PC-9 (cell line): ENCODE measurements at places on chromosomes 7 and 10.
A peak's percentile ranks its signal among the peaks of the same experiment; 100 is the strongest.

DNA sequence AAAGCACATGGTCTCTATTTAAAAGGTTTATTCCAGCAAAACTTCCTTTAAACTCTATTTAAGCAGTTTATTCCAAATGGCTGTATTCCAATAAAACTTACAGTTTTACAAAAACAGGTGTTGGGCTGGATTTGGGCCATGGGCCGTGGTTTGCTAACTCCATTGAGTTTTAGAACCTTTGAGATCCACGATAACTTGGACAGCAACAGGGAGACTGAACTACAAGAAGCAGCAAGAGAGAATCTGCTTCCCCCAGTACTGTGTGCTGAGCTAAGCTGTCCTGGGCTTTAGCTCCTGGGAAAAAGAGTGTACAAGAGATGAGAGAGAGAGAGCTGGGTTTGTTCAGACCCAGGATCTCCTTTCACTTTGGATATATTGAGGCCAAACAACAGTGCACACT is 204.0 kb upstream of the CELF2 start:
- no peak for DNase-seq

- peak; percentile 76 for DNase-seq
These were observed at the start of gene AP3M1 for GRCh38 chr10:74150204-74150989. Gene AP3M1, minus strand, starts transcription at chr10:74150828. Its CDS starts 12,449 bp downstream, at chr10:74138379.

DNA sequence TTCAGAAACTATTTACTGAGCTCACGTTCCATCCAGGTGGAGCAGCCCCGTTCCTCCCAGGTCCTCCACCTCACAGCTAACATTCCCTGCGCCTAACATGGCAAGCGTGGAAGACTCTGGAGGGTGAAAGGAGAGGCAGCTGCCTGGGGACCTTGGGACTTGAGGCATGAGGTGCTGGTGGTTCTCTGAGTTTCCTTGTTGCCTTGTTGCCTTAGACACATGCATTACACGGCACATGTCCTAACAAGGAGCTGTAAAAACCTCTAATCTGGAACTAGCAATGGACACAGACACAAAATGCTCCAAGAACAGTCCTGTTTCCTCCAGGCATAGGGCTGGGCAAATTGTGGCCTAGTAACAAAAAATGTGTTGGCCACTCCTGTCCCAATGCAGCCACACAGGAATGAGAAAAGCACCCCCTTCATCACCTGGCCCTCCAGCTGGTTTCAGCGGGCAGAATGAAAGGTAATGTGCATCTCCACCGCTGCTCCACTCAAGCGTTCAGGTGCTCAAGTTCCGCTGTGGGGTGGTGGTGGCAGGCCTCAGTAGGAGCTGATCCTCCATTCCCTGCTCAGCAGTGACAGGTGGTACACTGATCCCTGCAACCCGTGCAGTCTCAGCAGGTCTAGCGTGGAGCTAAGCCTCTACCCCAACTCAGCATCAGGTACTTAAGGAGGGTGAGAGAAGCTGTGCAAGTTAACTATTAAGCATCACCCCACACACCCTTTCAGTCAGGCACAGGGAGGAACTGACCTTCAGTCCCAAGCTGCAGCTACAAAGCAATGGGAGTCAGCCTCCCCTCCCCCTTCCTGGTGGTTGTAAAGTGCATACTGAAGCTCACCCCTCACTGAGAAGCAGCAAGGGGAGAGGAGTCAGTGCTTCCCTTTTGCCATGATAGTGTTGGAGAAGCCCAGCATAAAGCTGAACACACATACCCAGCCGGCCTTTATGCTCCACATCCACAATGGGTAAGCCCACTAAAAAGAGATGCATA is 382.8 kb downstream of the SDK1 start:
- no peak for DNase-seq

DNA sequence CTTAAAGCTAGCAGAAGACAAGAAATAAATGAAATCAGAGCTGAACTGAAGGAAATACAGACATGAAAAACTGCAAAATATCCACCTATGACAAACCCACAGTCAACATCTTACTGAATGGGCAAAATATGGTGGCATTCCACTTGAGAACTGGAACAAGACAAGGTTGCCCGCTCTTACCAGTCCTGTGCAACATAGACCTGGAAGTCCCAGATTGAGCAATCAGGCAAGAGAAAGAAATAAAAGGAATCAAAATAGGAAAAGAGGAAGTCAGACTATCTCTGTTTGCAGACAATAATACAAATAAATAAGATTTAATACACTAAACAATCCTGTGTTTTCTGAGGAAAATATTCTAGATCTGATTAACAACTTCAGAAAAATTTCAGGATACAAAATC is 570.5 kb upstream of the SEMA3D start:
- DNase-seq, result no peak

DNA sequence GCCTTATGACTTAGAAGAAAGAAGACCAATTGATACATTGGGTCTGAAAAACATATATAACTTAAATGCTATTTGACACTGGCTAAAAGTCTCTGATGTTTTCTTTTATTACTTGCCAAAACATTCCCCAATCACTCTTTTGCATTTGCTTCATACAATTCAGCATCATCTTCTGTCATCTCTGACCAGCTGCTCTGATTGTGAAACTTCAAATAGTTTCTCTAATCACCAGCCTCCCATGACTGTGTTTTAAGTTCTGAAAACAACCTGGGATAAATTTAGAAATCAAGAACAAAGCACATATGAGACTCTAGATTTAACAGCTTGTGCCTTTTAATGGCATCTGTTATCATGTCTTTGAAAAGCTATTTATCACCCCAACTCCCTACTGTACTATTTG is 208.4 kb upstream of the KCND2 start:
- DNase-seq, result no peak

GRCh38 chr7:83819911-83820310 is 171.0 kb upstream of the SEMA3E start:
- DNase-seq, result no peak

- peak; percentile 56 for DNase-seq
These were observed 69.4 kb downstream of the ARL4A start for GRCh38 chr7:12756821-12757220.

GRCh38 chr7:85290269-85290668 is 103.4 kb upstream of the SEMA3D start:
- DNase-seq, result no peak

DNA sequence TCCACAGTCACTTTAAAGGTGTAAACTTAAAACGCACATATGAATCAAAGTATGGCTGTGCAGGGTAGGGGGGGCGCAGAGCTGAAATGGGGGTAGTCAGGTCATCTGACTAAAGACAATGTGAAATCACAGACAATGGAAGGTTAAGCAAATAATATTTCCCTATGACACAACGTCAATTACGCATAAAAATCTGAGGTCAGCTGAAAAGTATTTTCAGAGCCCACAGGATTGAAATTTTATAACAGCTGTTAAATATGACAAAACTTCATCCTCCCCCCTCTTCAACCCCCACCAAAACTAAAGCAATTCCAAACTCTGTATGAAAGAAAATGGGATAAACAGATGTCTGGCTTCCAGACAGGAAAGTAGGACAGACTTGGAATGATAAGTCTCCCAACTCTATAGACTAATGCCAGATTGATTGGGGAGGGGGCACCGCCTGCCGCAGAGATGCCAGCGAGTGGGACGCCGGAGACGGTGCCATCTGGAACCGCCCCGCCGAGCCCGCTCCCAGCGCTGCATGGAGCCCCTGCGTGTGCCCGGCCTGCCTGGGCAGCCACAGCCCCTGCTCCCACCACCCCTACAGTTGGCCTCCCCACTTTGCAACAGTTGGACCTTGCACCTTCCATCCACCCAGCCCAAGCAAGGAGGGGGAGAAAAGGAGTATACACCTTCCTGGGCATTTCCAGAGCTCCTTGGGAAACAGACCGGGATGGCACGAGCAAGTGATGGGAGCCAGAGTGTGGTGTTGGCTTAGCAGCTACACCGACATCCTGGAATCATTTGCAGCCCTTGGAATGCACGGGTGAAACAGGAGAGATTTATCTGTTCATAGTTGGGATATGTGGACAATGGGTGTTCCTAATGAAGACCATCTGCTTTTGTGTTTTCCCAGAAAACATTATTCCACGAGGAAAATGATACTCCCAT is 10.7 kb downstream of the EBF3 start:
- no peak for DNase-seq

DNA sequence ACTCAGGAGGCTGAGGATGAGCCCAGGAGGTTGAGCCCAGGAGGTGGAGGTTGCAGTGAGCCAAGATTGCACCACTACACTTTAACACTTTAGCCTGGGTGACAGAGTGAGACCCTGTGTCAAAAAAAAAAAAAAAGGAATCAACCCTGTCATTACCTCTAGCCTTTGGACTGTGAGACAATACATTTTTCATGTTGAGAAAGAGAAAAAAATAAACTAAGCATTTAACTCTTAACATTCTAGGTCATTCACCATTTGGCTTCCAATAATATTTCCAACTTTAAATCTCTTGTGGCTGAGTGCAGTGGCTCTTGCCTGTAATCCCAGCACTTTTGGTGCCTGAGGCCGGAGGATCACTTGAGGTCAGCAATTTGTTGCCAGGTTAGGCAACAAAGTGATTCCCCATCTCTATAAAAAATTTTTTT is 41.9 kb upstream of the TPST1 start:
- no peak for DNase-seq

- DNase-seq, result no peak
These were observed 44.2 kb downstream of the TSPAN12 start for GRCh38 chr7:120813546-120814252.

- DNase-seq, result no peak
These were observed 628.6 kb downstream of the PHTF2 start for GRCh38 chr7:78427209-78427608.

DNA sequence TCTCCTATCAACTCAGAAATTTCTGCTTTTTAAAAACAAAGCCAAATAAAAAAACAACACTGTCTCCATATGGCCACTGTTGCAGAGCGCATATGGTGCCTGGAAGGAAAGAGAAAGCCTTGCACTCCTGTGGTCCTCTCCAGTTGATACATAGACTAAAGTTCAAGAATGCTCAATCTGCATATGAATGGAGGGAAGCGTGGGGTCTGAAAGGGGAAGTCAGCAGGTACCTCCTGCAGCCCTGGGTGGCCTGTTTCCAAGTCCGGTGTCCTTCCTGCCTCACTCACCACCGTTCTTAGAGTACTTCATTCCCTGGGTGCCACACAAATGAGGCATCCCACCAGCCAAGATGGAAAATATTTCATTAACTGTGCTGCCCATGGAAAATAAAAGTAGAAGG is 138.3 kb upstream of the PALS2 start:
- no peak for DNase-seq

DNA sequence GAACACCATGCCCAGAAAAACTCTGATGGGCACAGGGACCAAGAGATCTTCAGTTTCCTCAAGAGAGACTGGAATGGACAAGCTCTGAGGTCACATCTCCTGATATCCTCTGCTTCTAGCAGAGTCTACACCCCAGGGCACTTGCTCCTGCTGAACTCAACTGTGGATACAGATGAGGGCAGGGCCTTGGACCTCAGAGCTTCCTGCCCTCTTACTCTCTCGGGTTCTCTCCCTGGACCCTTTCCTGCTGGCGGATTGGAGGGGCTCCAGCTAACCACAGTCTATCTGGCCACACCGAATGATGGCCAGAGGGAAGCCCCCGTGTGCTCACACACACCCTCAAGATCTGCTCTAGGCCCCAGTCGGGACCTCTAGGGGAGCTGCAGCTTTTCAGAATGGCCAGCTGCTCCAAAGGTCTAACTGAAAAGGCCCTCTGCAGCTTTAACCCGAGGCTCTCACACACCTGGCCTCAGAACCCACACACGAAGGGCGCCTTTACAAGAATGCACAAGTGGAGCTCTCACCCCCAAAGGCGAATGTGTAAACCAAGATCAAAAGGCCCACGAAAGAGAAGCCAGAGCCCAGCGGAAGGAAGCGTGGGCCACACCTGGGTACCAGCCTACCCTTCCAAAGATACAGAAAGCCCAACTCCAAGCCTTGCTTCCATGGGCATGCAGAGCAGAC is 65.5 kb downstream of the FAM53B start:
- DNase-seq, result no peak

GRCh38 chr10:72001033-72001395 is 36.8 kb downstream of the CHST3 start:
- no peak for DNase-seq

DNA sequence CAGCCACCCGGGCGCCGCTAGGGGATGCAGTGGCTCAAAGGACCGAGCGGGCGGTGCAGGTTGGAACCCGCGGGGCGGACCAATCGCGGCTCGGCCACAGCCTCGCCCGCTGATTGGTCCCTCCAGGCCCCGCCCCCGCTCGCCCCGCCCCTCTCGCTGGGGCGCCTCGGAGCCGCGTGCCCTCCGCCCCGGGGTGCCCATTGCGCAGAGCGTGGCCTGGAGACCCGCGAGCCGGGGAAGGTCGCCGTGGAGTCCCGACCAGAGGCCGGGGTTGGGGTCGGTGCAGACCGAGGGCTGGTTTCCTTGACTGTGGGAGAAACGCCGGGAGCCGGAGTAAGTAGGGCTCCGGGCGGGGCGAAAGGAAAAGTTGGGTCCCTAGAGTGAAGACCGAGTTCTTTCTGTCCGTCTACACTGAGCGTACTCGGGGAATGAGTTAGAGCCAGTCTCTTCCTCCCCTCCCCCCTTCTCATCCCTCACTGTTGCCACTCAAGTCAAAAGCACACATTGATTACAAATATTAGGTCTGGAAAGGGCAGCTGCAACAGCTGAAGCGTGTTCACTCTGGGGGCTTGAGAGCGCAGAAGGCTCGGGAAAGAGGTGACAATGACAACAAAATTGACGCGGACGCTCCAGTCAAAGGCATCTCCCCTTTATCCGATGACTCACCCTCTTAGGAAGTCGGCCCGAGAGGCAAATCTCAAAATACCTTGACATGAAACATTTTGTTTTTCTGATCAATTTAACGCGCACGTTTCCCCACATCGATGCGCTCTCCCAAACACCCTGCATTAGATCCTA is 843 bp upstream of the GATA3 start:
- DNase-seq, result peak; percentile 52

- DNase-seq, result no peak
These were observed 122.6 kb downstream of the MYL10 start for GRCh38 chr7:101506531-101506930.

DNA sequence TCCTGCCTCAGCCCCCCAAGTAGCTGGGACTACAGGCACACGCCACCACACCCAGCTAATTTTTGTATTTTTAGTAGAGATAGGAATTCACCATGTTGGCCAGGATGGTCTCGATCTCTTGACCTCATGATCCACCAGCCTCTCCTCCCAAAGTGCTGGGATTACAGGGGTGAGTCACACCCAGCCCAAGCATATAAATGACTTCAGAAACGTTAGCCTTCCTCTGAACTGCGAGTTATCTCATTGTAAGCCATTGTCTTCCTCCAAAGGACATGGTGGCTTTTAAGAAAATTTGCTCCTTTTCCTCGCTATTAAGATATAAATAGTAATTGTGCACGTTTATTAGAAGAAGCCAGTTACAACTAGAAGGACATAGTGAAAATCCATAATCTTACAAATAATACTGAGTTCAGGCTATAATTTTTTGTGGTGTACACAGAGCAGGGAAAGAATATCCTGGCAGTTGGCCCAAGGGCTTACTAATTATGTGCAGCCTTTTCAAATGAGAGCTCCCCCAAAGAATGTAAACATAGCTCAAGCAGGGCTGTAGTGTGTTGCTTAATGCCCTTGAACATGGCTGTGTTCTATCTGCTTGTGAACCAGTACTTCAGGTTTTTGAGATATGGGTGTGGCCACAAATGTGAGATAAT is 495.8 kb downstream of the PARD3 start:
- peak; percentile 48 for DNase-seq

- DNase-seq, result peak; percentile 56
These were observed 14.8 kb downstream of the TSPAN14 start for GRCh38 chr10:80468806-80469421.
